ENCODE measurements at places on chromosomes 6 and 20.

DNA sequence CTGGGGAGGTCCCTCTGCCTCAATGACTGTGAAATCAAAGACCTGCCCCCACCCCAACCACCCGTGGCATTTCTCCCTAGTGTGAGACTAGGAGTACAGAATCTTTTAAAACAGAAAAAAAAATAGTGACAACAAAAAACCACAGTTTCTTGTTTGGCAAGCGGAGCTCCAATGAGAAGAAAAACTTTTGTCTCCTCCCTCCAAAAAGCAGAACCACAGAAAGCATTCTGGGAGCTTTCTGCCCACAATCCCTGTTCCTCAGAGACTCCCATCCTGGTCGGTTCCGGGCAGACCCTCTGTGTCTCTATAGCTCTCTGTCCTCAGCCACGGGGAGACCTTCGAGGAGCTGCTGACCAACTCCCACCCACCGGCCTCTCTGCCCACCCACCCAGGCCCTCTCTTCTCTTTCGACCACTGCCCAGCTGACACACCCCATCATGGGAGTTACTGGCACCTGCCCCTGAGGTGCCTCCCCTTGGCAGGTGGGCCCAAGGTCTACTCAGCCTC, 4.9 kb downstream of the PREX1 start:
- no peak for DNase-seq

- DNase-seq: no peak
Observed at GRCh38 chr6:96900873-96901272, 3.2 kb upstream of the NDUFAF4 start.

DNA sequence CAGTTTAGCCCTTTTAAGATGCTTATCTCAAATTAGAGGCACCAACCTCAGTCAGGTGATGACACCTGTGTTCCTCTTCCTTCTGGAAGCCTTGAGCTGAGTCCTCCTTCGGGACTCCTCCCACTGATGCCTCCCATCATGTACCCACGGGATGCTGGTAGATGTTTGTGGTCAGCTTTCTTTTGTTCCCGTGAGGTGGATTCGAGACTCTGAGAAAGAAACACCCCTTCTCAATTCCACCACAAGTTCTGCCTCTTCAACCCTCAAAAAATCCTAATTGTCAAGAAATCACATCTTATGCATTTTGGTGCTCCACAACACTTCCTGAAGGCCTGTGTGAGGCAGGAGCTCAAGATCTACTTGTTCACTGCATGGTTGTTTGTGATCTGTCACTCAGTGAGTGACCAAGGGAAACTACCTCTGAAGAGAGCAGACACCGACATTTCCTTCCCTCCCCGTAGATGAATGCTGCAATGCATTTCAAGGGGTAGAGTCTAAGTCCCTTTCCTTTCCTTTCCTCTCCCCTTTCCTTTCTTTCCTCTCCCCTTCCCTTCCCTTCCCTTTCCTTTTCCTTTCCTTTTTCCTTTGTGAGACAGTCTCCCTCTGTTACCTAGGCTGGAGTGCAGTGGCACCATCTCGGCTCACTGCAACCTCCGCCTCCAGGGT, 50.5 kb downstream of the PCNA start:
- DNase-seq: no peak

- DNase-seq: no peak
Observed at GRCh38 chr20:49291200-49291599, 13.3 kb upstream of the ZNFX1 start.

GRCh38 chr6:128648022-128648598, 127.7 kb upstream of the PTPRK start:
- DNase-seq: no peak

GRCh38 chr6:108565893-108566292, 5.2 kb downstream of the FOXO3 start:
- no peak for DNase-seq

GRCh38 chr20:17902531-17903083, 66.0 kb downstream of the SNX5 start:
- DNase-seq: no peak

- DNase-seq: no peak
Observed at GRCh38 chr6:83403191-83403590, 27.7 kb downstream of the ME1 start.
